Fibroblast of villous mesenchyme (primary cell): ENCODE measurements at places on chromosomes 1 and 21. TPM values are rescaled to one million over a fixed set of nuclear protein-coding genes. Genes with fewer than 3 reads are reported as not detected.

- DNase-seq, result no peak
Measured at GRCh38 chr1:63971557-63971956, 197.7 kb downstream of the ROR1 start.

GRCh38 chr1:43207229-43207853 lies 35.2 kb downstream of the CFAP57 start:
- peak; percentile 83 for DNase-seq

- no peak for DNase-seq
Measured at GRCh38 chr1:86448670-86449069, 20.1 kb upstream of the CLCA1 start.

DNA sequence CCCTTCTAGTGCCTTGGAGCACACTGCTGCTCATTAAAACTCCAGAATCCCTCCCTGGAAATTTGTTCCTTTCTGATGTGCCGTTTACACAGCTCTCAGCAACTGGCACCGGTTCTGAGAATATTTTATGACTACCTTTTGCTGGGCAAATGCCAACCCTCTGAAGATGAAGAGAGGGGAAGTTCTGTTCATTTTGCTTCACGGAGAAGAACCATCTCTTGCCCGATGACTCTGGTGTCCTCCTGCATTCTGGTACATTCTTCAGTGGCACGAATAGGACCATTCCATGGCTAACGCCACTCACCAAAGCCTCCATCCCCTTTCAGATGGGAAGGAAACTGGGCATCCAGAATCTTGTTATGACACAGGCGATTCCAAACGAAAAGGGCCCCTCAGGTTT lies 96.2 kb upstream of the SIM2 start:
- DNase-seq, result no peak

DNA sequence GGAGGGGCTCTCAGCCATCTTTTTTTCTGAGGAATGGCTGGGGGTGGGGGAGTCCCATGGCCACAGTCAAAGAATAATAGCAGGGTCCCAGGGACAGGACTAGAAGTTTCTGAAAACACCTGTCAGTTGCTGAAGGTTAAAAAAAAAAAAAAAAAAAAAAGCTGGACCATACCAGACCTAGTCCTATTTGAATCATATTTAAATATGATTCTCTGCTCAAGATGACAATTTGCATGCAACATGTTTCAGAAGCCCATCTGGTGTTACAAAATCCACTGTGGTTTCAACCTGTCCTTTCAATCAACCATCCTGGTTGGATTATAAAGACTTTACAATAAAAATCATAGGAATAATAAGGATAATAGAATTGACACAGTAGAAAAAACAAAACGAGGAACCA lies 153.7 kb downstream of the TENT5C start:
- DNase-seq, result no peak

- no peak for DNase-seq
Measured at GRCh38 chr21:9760398-9761074, 760.8 kb upstream of the TPTE start.

Gene C1orf115
- 3.5 and 4.5 TPM in 2 replicates for total RNA-seq

DNA sequence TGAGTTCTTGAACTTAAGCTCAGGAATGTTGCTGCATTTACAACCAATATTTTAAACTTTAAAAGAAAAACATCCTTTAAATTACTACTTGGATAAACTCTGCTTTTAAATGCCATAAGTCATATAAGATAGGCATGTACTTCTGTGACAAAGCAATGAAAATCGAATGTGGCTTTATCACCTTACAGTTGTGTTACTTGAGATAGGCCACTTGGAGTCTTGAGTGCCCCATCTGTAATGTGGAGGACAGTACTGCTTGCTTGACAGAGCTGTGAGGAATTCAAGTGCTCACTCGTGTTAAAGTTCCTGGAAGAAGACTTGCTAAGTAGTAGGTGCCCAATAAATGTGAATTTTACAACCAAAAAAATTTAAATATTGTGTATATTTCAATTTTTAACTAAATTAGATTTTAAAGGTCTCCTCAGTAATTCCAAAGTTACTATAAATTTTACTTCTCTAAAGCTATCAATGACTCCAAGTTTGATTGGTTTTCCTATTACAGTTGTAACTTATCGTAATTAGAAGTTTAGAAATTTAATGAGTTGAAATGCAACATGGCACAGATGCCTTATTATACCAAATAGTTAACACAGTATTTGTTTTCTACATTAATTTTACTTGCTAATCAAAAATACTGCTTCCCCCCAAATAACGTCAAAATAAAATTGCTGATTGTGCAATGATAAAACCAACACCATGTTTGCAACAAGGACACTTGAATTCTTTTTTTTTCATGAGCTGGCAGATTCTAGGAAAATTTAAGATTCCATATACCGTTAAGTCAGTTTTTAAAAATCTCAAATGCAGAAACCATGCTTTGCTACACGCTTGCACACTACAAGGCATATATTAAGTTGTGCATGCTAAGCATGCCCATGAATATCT lies 21.8 kb downstream of the PSMB2 start:
- no peak for DNase-seq

Gene TMEM240
- total RNA-seq, result 2.2 and 2.3 TPM in 2 replicates

Gene LRRC41
- 106 and 123 TPM in 2 replicates for total RNA-seq

Gene RRP1
- 16.8 and 17.7 TPM in 2 replicates for total RNA-seq

Gene TEKT2
- total RNA-seq, result under 0.01 TPM in 1 of 2 replicates, not detected in the other

Gene CFAP107
- total RNA-seq, result not detected in 2 replicates

GRCh38 chr1:147245129-147245528 lies 2.6 kb downstream of the CHD1L start:
- DNase-seq, result no peak

DNA sequence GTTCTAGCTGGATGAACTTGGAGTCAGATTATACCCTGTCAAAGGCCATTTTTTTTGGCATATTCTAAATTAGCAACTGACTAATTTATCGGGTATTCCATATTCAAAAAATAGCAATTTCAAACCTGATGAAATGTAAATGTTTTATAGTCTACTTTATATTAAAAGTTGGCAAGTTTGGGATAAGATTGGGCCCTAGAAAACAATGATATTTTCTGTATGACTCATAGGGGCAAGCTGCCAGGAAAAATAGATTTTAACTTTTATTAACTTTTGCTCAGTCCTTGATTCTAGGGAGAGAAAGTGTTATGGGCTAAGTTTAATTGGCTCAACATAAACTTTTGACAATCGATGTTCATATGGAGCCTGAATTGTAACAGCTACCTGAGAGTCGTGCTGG lies 576.9 kb upstream of the B3GALT2 start:
- no peak for DNase-seq

GRCh38 chr21:16195538-16195910 lies 465.7 kb downstream of the USP25 start:
- peak; percentile 77 for DNase-seq

- DNase-seq, result no peak
Measured at GRCh38 chr1:65564493-65564892, 144.0 kb downstream of the LEPR start.

Gene ICOSLG
- 0.43 and 0.64 TPM in 2 replicates for total RNA-seq

Gene GPR52
- 1.9 and 2.6 TPM in 2 replicates for total RNA-seq

DNA sequence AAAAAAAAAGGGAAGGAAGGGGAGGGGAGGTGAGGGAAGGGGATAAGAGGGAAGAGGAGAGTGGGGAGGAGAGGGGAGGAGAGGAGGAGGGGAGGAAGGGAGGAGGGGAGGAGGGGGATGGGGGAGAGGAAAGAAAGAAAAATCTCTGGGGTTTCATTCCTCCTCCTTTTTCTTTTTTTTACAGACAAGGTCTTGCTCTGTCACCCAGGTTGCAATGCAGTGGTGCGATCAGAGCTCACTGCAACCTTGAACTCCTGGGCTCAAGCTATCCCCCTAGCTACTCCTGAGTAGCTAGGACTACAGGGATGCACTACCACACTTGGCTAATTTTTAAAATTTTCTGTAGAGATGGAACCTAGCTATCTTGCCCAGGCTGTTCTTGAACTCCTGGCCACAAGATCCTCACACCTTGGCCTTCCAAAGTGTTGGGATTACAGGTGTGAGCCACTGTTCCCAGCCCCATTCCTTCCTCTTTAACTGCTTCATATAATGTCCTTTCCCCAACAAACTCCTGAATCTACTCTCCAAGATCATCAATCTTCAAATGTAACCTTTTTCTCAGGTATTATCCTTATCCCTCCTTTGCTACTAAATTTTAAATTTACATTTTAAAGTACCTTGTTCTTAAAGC lies 23.2 kb downstream of the GON4L start:
- no peak for DNase-seq

Gene KLHL17
- total RNA-seq, result 6.0 and 9.3 TPM in 2 replicates

Gene LSS
- 139 and 182 TPM in 2 replicates for total RNA-seq

GRCh38 chr1:94768036-94768435 lies 52.1 kb upstream of the SLC44A3 start:
- DNase-seq, result no peak

- peak; percentile 59 for DNase-seq
Measured at GRCh38 chr1:27650539-27651175, 15.7 kb upstream of the FGR start.
